Myocyte (in vitro differentiated cells): ENCODE measurements at places on chromosomes 1 and 21.

- DNase-seq, result no peak
Observed at GRCh38 chr1:163201906-163202305, 810 bp downstream of the RGS5 start.

DNA sequence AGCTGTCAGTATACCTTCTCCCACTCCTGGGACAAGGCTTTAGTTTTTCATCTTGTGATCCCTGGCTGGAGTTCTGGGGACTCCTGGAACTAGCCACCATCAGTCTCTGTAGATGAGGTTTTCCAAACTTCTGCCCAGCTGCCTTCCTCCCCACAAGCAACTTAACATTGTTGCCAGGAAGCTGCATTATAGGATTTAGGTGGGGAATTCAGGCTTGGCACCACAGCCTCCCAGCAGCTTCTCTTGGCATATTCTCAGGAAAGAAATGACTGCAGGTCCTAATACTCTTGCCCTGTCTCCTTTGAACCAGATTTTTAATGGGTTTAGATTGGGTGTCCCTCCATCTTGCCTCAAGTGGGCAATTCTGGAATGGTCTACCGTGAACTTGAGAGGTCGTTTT, 18.6 kb upstream of the KCNQ4 start:
- DNase-seq, result no peak

DNA sequence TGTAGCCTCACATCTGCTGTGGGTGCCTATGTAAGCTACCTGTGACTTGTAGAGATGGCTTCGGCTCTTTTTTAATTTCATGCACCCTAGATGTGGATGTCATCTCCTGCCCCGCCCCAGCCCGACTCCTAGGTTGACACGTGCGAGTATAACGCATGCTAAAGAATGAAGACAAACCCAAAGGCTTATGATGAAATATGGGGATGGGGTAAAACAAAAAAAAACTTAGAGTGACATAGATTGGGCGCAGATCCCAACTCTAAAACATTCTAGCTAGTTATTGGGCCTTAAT, 613 bp upstream of the ERO1B start:
- DNase-seq, result no peak

DNA sequence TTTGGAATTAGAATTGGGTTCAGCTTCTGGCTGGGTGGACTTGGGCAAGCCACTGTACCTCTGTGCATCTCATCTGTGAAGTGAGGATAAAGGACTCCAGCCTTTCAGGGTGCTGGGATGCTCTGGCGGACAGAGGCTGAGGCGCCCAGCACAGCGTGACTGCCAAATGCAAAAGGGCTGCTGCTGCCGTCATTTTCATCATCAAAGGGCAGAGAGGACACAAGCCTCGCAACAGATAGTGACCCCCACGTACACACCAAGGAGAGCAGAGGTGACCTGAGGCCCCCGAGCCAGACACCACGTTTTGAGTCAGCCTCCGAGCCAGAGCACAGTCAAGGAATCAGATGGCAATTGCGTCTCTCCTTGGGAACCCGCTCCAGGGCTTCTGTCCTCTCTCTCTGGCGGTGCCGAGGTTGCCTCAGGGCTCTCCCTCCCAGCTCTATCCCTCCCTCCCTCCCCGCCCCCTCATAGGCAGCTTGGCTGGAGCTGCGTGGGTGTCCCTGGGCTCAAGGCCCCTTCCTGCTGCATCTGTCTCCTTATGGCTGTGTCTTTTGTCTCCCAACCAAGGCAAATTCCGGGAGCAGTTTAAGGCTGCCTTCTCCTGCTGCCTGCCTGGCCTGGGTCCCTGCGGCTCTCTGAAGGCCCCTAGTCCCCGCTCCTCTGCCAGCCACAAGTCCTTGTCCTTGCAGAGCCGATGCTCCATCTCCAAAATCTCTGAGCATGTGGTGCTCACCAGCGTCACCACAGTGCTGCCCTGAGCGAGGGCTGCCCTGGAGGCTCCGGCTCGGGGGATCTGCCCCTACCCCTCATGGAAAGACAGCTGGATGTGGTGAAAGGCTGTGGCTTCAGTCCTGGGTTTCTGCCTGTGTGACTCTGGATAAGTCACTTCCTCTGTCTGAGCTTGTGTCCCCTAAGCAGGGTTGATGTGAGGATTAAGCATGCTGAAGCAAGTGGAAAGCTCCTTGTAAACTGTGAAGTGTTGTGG, 9.0 kb downstream of the HCRTR1 start:
- peak; percentile 52 for DNase-seq

- peak; percentile 96 for DNase-seq
Observed at GRCh38 chr1:59061876-59062275, 235.0 kb upstream of the FGGY start.

DNA sequence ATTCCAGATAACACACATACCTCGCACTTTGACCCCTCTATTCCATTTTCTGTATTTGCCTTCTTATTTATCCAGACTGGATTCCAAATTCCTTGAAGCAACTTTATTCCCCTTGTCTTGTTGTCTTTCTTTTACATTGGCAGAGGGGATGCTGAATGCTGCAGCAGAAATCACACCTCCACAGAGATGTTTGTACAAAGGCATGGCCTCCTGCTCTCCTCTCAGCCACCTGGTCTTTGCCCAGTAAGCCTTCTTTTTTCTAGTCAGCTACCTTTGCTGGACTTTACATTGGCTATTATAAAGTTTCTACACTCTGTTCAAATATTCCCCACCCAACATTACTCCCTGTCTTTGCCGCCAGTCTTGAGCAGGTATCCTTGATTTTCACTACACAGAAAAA, 75.1 kb downstream of the LAMC1 start:
- no peak for DNase-seq

- no peak for DNase-seq
Observed at GRCh38 chr1:111633736-111634247, 14.2 kb downstream of the RAP1A start.

GRCh38 chr1:55645270-55645669, 430.1 kb upstream of the USP24 start:
- DNase-seq, result no peak

DNA sequence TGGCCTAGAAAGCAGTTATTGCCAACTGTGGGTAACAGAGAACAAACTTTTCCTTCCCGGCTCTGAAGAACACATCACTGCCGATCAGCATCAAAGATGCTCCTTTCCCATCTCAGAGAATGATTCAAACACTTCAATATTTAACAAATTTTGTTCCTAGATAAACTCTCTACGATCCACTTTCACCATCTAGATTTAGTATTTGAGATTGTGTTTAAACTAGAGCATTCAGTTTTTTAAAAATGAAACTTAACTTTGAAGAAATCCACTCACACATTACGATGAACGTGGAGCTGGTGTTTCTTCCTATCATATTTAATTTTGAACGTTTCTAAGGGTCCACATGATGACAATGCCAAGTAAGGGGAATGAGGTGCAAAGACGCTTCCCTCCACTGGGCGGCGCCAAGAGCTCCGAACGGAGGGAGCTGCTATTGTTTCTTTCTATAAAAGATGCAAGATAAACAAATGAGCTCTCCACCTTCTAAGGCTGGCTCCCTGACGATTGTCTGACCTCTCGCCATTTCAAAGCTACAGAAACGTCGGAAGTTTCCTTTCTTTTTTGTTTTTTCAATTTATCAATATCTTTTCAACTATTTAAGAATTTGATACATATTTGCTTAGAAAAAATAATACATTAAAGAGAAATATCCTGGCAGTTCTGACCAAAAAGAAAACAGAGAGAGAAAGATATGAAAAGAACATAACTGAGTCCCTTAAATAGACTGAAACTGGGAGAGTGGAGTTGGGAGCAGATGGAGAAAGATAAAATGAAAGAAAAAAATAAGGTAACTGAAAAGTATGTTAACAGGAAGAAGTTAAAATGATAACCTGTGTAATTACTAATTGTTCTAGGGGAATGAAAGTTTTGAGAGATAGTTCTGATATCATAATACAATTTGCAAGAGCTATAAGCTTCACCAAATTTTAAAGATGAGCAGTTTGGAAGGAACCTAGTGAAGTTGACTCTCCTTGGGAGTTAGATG, 4.4 kb upstream of the BARHL2 start:
- DNase-seq, result peak; percentile 80

DNA sequence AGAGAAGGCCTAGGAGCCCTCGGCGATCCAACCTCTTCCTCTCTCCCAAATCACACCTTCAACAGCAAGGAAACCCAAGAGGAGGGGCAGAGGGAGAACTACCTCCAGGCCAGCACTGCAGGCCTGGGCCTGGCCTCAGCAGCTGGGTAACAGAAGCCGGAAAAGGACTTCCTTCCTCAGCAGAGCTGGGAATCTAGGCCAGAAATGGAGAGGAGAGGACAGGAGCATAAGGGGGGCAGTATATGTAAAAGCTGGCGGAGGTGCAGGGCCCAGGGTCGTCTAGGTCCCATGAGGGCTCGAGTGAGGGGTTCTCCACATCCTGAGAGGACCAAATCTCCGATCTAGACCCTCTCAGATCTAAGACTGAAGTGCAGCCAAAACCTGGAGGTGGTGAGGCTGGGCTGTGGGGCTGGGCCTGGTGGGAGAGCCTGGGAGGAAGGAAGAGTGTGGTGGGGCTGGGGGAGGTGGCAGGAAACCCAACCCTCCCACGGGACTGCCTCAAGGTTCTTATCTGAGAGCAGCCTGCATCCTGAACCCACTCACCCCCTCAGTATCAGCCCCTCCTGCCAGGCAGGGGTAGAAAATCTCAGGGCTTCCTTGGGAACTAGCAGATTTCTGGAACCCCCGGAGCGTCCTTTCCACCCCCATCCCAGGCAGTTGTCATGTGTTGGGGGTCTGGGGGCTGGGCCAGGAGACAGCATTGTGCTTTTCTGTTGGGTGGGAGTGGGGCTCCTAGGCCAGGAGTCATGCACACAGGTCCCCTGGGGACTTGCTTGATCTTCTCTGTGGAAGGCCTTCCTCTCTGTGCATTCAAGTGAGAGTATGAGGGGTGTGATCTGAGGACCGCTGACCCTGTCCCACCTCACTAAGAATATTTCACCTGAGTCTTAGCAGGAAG, 33.0 kb downstream of the PIK3C2B start:
- no peak for DNase-seq

GRCh38 chr1:45721207-45721606, 29.2 kb downstream of the IPP start:
- peak; percentile 59 for DNase-seq

DNA sequence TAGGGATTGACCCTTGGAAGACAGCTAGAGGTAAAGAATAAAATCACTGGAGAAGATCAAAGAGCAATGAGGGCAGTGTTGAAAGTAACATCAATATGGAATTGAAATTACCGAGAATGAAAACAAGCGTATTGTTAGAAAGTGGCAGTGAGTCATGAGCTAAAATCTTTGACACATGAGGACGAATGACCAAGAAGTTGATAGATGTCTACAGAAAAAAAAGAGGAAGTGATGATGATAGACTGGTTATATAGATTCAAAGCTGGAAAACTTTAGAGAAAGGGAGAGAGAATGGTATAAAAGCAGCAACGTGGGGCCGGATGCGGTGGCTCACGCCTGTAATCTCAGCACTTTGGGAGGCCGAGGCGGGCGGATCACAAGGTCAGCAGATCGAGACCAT, 12.5 kb upstream of the DNM3 start:
- no peak for DNase-seq

GRCh38 chr1:116325922-116326321, 47.1 kb upstream of the ATP1A1 start:
- no peak for DNase-seq
